NCI-H1417 (cell line): ENCODE measurements at places on chromosomes 7 and 10.

GRCh38 chr7:137992550-137993394 lies 9.1 kb downstream of the CREB3L2 start:
- peak; percentile 15 for DNase-seq

DNA sequence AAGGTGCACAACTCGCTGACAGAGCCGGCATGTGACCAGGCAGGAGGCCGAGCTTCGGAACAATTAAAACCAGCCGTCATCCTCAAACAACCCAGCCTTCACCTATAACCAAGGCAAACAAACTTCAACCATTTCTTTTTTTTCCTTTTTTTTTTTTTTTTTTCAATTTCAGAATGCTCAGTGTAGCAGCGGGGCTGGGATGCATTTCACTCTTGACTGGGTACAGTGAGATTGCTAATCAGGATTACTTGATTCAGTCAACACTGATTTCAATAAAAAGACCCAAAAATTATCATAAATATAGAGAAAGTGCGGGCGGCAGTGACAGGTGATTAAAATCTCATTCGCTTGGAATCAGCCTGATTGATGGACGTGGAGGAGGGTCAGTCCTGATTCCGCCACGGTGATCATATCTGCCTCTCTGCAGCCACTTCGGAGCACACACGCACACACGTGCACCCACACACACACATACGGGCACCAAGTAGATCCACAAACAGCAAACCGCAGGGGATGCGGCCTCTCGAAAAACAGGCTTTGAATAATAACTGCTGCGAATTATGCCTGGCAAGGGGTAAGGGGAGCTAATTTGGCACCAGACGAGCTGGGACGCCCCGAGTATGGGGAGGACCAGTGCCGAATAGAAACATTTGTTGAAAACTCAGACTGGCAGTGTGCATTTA lies 31.2 kb downstream of the EBF3 start:
- DNase-seq: no peak

GRCh38 chr10:6507311-6507710 lies 72.8 kb downstream of the PRKCQ start:
- DNase-seq: no peak

DNA sequence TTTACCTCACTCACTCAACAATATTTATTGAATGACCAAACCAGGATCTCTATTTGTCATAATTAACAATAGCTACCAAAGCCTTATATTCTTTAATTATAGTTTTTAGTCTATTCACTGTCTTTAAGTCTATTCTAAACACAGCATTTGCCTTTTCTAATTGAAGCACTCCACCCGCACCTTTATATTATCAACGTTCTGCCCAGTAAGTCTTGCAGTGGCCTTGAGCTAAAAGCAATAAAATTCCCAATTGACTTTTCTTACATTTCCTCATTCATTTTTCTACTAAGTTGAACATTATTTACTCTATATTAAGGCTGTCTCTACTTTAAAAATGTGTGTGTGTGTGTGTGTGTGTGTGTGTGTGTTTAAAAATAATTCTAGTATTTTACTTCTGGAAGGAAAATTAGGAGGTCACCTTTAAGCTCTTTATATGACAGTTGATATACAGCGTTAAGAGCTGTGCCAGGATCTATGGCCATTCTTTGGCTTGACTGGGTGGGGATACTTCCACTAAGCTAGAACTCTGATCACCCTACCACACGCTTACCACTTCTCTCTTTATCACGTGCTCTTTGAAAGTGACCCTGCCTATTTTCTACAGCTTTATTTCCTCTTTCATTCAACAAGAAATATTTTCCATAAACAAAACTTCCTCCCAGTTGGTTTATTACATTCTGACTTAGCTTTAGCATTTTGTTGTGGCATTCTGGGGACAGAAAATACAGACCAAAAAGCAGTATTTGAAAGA lies 8.8 kb downstream of the PAPSS2 start:
- no peak for DNase-seq

DNA sequence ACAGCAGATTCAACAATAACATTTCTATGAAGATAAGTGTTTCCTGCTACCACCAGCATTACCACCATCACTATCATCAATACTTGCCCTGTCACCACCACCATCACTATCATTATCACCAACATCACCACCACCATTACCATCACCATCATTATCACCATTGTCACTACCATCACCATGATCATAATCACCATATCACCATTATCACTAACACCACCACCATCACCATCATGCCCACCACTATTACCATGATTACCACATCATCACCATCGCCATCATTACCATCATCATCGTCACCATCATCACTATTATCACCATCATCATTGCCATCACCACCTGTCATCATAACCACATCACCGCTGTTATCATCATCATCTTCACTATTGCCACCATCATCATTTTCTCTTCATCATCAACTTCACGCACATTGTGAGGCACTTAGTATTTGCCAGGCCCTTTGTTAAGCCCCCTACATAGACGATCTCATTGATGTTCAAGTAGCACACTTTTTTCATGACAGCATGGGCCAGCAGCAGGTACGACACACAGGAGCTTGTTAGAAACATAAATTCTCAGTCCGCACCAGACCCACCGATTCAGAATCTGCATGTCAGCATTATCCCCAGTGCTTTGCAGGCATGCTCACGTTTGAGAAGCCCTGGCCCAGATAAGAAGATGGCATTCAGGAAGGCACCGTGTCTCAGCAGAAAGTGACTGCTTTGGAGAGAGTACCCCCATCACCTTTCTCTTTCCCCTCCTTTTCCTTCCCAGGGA lies 161.1 kb downstream of the ADAM12 start:
- DNase-seq: no peak

GRCh38 chr7:41428381-41428780 lies 274.5 kb downstream of the INHBA start:
- no peak for DNase-seq

DNA sequence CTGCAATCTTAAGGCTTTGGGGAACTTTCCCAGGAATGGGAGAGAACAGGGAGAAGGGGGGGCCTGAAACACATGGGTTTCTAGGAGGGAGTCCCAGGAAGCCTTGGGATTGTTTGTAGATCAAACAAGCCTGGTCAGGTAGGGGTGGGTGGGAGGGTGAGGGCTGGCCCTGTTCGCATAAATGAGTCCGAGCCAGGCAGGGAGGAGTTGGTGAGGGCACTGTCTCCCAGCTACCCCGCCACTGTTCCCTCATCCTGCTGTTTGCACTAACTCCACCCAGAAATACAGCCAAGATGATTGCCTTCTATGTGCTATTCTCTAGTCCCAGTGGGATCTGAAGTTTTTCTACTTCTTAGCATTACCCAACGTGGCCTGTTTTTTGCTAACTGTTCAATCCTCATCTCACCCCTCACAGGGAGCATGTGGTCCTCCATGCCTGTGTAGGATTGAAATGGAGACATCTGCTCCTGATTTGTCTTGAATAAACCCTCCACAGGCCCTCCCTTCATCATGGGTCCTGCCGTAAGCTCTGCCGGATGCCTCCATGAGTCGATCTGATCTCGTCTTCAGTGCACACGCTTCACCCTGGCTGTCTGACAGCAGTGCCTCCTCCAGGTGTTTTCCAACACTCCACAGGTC lies 257.0 kb downstream of the COBL start:
- DNase-seq: no peak
